ENCODE measurements at places on chromosomes 7 and 10.

DNA sequence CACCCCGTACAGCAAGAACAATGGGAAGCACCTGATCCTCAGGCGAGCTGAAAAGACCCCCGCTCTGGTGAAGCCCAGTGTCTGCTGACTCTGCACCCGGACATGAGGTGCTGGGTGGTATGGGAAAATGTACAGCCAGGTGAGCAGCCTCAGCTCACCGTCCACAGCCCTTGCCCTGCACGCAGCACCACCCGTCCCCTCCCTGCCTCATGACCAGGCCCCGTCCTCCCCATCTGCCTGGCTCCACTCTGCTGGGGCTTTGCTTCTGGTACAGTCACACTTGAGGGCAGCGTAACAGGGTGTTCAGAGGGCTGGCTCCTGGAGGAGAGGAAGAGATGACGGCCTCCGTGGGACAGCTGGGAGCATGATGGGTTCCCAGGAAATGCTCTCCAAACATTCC, 49.1 kb downstream of the NCAPG2 start:
- no peak for DNase-seq

GRCh38 chr7:84865560-84865959, 321.3 kb downstream of the SEMA3D start:
- DNase-seq: no peak

DNA sequence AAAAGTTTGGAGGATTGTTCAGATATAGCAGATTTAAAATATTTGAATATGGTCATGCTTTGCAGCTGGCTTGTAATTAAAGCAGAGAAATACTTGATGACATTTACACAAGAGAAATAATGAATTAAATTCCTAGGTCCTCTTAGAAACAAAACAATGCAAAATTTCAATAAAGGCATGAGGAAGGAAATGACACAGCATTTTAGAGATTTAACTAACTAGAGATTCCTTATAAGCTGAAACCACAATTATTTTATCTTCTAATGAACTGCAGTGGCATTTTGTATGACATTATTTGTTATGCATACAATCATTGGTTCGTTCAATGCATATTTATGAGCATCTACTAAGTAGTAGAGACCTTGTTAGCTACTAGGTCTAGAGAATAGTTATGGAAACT, 490.9 kb downstream of the ZWINT start:
- no peak for DNase-seq

- no peak for DNase-seq
Observed at GRCh38 chr7:44324204-44324480, 1.3 kb downstream of the CAMK2B start.

Data from NCI-H2107 (cell line).